Foreskin keratinocyte (primary cell): ENCODE measurements at places on chromosomes 5 and 9. TPM values are rescaled to one million over a fixed set of nuclear protein-coding genes. Genes with fewer than 3 reads are reported as not detected.

DNA sequence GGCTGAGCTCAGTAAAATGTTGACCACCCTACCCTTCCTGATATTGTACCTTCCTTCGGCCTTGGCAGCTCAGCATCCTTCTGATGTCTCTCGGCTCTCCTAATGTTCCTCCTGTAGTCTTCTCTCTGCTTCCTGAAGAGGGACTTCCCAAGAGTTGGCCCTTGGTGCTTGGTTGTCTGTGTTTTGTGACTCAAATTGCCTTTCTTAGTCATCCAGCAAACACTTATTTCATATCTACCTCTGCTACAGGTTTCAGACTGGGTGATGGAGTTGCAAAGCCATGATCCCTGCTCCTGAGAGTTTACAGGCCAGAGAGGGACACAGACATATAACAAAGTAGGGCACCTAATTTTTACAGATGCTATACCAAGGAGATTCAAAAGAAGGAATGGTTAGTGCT lies 70.1 kb downstream of the SV2C start:
- no peak for DNase-seq

DNA sequence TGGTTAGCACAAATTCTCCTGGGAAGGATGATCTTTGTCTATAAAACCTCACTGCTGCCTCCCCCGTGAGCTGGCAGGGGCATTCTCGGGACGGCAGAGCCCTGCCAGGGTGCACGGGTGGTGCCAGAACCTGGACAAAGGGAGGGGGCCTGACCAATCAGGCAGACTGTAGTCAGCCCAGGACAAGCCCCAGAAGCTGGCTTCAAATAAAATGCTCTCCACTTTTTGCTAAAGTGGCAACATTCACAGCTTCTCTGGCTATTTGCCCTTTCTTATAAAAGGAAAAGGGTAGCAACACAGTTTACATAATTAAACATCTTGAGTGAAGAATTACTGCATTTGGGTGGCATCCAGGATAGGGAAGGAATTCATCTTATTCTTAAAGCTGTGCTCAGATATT lies 14.4 kb downstream of the IL9 start:
- no peak for DNase-seq

GRCh38 chr9:133507246-133507965 lies 17.4 kb downstream of the MYMK start:
- no peak for DNase-seq

GRCh38 chr5:153347611-153348010 lies 142.9 kb upstream of the GRIA1 start:
- no peak for DNase-seq

DNA sequence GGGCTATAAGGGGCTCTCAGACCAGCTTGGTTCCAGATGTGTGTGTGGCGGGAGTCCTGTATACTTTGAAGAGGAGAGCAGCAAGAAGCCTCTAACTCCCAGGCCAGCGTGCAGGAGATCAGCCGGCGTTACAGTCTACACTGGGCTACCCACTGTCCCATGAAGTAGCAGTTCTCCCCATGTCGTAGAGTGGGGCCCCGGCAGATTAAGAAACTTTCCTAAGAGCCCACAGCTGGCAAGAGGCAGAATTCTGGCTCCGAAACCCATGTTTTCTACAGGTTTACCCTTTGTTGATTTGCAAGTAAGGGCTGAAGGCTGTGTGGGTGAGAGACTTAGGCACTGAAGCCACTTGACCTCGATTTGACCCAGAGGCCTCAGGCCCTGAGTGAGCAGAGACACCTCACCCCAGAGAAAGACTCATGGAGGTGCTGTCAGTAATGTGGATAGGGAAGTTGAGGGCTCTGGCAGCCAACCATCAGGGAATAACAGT lies 881 bp upstream of the B4GALT1 start:
- no peak for DNase-seq

GRCh38 chr5:135719428-135720063 lies 114.9 kb upstream of the SLC25A48 start:
- DNase-seq, result no peak

GRCh38 chr5:73896097-73896496 lies 270.1 kb downstream of the ARHGEF28 start:
- no peak for DNase-seq

GRCh38 chr9:126461608-126462007 lies 135.0 kb downstream of the MVB12B start:
- DNase-seq, result no peak

DNA sequence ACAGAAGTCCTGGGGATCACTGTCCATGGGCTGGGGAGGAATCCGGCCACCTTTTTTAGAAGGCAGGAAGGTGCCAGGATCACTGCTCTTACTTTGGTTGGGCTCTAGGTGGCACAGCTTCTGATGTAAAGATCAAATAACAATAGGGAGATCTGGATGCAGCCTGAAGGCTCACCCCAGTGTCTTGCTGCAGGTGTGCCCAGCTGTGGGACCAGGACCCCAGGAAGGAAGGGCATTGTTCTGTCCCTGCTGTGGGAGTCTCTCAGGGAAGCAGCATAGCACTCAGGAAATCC lies 69.6 kb downstream of the DAB2IP start:
- no peak for DNase-seq

DNA sequence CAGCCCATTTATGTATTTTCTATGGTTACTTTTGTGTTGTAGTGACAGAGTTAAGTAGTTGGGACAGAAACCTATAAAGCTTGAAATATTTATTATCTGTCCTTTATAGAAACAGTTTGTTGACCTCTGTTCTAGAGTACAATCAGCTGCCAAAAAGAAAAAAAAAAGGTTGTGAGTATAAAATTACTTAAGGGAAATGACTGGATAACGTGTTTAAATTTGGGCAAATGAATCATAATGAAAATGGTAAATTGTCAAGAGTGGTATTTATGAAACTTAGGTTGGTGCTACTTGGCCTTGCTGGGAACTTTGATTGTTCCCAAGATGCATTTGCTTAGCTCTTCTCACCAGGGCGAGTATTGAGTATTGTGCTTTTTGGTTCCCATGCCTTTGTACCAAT lies 70.2 kb upstream of the IL6ST start:
- no peak for DNase-seq

- no peak for DNase-seq
These were observed 105.9 kb downstream of the RASGRF2 start for GRCh38 chr5:81066102-81066501.

GRCh38 chr9:106892632-106893031 lies 29.7 kb downstream of the ZNF462 start:
- peak; percentile 98 for DNase-seq

GRCh38 chr5:54644226-54644625 lies 126.7 kb downstream of the SNX18 start:
- DNase-seq, result peak; percentile 95

DNA sequence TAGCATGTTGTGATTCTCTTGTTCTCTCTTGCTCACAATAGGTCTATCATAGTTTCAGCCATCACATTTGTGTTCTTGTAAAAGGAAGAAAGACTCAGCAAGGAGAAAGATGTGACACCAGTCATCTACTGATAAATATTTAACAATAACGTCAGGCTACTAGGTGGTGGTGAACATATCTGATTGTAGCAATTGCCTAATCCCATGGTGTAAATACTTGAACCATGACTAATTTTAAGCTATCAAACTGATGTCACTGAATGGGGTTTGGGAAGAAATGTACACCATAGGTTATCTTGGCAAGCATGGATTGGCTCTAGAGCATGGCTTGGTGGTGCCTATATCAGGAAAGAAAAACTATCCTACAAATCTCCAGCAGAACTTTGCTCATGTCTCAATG lies 16.6 kb downstream of the DMRTA1 start:
- DNase-seq, result peak; percentile 21

DNA sequence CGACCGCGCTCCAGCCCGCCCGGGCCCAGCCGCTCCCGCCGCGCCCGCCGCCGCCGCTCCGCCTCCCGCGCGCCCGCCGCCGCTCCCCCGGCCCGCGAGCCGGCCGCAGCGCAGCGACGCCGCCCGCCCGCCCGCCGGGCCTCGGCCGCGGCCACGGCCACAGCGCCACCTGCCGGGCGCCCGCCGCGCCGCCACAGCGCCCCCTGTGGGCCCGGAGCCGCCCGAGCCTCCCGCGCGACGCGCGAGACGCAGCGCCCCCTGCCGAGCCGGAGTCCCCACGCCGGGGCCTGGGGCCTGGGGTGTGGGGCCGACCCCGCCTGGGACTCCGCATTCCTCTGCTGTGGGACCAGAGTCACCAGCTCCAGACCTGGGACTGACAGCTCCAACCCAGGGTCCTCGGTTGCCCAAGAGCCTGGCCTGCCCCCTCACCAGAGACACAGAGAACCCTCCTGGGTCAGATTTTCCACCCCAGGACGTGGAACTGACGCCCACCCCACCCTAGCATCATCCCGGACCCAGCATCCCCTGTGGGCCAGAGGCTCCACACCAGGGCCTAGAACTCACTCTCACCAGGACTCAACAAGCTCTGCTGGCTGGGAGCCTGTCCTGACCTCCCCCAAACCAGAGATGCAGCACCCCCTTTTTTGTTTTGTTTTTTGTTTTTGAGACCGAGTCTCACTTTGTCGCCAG lies at the start of gene RAPGEF1:
RAPGEF1 (minus strand) TSS at position 118 of the 690 bp plus-strand sequence. CDS start 246 bp downstream, outside the sequence.
- DNase-seq, result no peak

- peak; percentile 66 for DNase-seq
These were observed 65.6 kb downstream of the ANXA2R start for GRCh38 chr5:42974536-42974935.

IFNA21 gene
- polyA plus RNA-seq, result not detected in 2 replicates

OLFML2A gene
- 0.51 and 1.5 TPM in 2 replicates for polyA plus RNA-seq

C1QTNF3 gene
- 0.16 and 0.30 TPM in 2 replicates for polyA plus RNA-seq

LPAR1 gene
- polyA plus RNA-seq, result 9.8 and 13.5 TPM in 2 replicates

CENPK gene
- polyA plus RNA-seq, result 16.0 and 18.7 TPM in 2 replicates

ECSCR gene
- not detected in 2 replicates for polyA plus RNA-seq
